ENCODE measurements at places on chromosomes 6 and 20. TPM values are rescaled to one million over a fixed set of nuclear protein-coding genes. Genes with fewer than 3 reads are reported as not detected.

GRCh38 chr6:4398791-4399190, 263.4 kb upstream of the ECI2 start:
- no peak for DNase-seq

DNA sequence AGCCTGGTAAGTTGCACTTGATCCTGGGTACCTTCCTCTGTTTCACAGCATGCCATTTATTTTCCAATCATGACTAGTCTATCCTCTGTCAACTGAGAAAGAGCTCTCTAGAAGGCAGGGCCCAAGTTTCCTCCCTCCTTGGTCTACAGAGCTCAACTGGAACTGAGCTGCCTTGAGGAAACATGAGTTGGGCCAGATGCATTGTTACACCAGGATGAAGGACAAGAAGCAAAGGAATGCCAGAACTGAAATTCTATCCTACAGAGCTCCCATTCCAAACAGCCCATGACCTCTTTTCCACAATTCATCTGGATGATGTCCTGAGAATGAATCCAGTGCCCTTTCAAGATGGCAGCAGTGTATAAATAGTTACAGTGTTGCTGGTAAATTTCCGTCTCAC, 66.7 kb upstream of the E2F3 start:
- no peak for DNase-seq

DNA sequence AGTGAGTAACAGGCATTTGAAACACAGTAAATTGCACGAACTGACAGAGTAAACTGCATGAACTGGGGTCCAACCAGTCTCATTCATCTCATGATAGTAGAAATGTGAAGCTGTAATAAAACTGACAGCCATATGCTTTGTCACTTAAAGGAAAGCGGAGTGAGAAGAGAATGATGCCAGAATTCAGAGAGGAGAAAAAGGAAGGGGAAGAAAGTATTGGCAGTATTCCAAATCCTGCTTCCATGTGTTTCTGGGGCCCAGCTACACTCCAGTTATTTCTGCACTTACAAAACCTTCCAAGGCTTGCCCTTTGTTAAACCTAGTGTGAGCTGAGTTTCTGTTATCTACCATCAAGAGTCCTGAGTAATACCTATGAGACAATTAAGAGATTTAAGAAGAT, 17.2 kb downstream of the SNX14 start:
- no peak for DNase-seq

DNA sequence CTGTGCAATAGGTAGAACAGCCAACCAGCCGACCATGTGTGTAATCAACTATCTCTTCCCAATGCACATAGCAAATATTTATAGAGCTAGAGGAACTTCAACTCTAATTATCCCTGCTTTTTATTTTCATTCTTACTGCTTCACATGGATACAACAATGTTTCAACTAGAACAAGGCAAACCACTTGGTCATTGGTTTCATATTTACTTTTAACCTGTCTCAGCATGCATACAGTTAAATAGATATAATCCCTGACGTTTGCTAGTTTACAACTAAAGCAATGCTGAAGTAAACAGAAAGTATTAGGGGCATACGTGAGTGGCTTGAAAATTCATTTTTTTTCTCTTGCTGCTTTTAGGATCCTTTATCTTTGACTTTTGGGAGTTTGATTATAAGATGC, 318.5 kb upstream of the MAP3K7 start:
- no peak for DNase-seq

GRCh38 chr6:108689272-108690161, 128.8 kb downstream of the FOXO3 start:
- no peak for DNase-seq

DNA sequence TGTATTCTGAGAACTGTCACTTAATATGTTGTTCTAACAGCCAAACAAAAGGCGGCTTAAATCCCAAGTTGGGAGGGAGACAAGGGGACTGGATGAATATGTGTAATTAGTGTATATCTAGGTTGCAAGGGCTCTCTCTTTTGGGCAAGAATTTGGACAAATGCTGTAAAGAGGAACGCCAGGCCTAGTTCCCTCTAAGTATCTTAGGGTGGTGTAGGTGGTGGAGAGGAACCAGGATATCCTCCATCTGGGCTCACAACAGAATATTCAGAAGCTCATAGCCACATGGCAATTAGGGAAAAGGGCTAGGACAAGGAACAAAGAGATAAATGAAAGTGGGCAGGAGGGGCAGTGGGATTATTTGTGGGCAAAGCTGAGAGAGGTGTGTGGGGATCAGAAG, 149.5 kb downstream of the LRFN2 start:
- DNase-seq: no peak

- DNase-seq: no peak
Measured at GRCh38 chr6:98971303-98971702, 23.6 kb upstream of the FBXL4 start.

- DNase-seq: no peak
Measured at GRCh38 chr20:32651537-32651936, 22.2 kb downstream of the C20orf203 start.

SLC52A3 gene
- polyA plus RNA-seq: not detected

TP53TG5 gene
- polyA plus RNA-seq: not detected

FOXS1 gene
- polyA plus RNA-seq: not detected

Measured in HepG2 (cell line).